ENCODE measurements at places on chromosomes 4 and X. TPM values are rescaled to one million over a fixed set of nuclear protein-coding genes. Genes with fewer than 3 reads are reported as not detected.

GRCh38 chrX:49844611-49845010, 15.5 kb downstream of the PAGE4 start:
- DNase-seq: no peak

DNA sequence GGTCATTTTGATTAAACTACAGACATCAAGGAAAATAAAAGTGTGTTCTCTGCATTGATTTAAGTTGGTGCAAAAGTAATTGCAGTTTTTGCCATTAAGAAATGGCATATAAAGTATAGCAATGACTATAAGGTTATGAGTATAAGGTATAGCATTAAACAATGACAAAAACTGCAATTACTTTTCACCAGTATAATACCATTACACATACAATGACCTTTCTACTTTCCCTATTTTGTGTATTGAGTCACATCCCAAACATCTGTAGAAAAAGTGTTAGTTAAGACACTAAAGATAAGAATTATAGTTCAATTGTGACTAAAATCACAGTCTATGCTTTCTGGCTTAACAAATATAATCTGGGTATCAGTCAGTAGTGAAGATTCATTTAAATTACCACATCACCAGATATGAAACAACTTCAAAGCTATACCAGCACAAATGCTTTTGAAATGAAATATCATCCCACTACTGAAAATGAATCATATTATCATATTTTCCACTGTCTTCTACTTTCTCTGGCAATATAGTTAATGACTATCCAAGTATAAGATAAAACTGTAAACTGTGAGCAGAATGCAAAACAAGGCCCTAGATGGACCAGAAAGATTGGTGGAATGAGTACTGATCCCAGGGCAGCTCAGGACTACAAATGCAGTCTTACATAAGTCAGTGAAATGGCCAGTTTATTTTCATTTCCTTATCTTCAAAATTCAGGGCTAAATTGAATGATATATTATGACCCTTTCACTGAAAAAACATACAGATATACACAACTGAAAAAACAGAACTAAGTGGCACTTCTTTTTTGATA, 241.1 kb downstream of the ANTXR2 start:
- DNase-seq: no peak

DNA sequence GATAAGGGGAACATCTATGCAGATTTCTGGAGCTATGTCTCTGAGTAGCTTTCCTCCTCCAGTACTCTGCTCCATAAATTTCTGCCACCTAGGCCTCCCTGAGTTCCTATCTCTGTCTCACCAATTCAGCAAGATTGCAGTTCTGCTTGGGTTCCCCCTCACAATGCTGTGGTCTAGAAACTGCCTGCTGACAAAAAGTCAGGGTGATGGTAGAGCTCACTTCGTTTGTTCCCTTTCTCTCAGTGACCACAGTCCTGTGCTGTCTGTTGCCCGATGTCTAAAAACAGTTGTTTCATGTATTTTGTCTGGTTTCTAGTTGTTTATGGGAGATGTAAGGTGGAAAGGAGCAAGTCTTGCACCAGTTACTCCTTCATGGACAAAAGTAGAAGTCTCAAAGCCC, 41.1 kb downstream of the AMMECR1 start:
- no peak for DNase-seq

GRCh38 chr4:71584585-71584984, 199.3 kb downstream of the GC start:
- no peak for DNase-seq

GRCh38 chr4:86919561-86920223, 15.1 kb upstream of the AFF1 start:
- no peak for DNase-seq

GRCh38 chr4:113643505-113643904, 118.0 kb downstream of the CAMK2D start:
- no peak for DNase-seq

DNA sequence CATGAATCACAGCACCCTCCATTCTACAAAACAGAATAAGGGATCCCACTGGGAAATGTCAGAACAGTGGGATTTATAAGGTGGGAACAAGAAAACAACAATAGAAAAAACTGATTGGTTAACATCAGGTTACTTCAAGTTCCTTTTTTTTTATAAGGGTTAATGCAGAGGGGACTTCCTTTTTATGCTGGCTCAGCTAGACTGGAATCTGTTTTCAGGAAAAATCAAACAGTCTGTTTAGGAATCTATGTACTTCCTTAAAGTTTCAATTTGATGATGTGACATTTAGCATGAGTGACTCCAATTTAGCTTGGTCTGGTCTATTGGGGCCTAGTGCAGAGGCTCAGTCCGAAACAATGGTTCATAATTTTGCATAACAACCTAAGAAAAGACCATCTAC, 192.9 kb downstream of the ADGRA3 start:
- DNase-seq: no peak

DNA sequence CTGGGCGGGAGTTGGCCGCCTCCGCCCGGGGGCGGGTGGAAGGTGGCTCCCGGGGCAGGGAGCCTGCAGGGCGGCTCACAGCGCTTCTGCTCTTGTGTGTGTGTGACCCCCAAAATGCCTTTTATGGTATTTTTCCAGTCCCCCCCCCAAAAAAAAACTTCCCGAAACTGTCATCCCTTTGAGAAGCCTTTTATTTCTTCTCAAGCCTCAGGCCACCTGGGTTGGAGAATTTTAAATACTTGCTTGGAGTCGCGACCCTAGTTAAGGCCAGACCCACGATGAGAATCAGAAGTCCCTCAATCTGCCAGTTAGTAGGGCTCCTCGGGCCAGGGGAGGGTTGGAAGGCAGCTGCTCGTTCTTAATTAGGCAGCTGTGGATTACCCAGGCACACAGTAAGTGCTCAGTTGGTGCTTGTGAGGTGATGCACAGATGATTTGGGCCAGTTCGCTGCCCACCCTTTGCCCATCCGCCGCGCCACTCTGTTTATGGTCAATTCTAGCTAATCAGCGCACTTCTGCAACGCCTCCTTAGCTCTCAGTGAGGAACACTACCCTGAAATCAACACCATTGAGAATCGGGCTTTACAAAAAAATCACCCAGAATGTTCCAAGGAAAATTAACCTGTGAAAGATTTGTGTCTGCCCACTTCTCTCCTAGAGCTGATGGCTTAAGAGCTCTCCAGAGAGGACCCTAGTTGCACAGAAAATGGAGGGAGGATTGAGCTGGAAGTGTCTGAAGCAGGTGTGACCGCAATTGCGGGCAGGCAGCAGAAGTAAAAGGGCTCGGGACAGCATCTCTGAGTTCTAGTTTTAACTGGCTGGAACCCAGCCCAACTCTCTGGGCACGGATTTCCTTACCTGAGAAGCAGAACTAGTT, 648 bp upstream of the SCD5 start:
- no peak for DNase-seq

- DNase-seq: peak; percentile 72
Measured at GRCh38 chr4:1399508-1400190, 6.6 kb downstream of the NKX1-1 start.

DNA sequence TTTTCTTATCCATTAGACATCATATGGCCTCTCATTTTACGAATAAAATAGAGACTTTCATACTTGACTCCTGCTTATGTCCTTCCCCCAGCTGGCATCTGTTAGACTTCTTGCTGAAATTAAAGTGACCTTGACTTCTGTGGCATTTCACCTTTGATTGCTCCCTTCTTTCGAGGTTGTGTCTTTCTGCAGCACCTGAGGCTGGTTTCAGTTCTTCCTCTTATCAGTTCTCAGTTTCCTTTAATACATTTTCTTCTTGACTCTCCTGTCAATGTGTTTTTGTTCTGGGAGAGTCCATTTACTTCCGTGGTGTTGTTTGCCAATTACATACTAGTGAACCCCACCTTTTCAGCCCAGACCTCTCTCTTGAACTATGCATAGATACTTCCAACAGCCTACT, 81.6 kb downstream of the RBPJ start:
- DNase-seq: no peak

DNA sequence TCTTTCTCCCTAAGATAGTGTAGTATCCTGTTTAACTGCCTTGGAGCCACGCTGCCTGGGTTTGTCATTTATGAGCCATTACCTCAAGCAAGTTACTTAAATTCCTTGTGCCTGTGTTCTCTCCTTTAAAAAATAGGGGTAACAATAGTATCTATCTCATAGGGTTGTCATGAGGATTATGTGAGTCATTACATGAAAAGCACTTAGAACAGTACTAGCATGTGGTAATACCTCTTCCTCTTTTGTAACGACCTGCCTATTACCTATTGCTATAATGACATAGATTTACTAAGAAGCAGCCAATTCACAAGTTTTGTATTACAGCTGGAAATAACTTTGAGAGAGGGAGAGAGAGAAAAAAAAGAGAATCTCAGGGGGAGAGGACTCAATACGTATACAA, 834.7 kb downstream of the RAPGEF2 start:
- no peak for DNase-seq

GRCh38 chr4:5051278-5052203, at the start of gene STK32B:
TSS of gene STK32B (plus strand) at chr4:5051480.
- no peak for DNase-seq

ZXDA gene
- 3.3 TPM for total RNA-seq

SLC49A3 gene
- 19.0 TPM for total RNA-seq

BST1 gene
- total RNA-seq: 21.8 TPM

DDIT4L gene
- 3.7 TPM for total RNA-seq
